ENCODE measurements at places on chromosomes 3 and 15.

GRCh38 chr3:160577556-160578195, 12.3 kb upstream of the KPNA4 start:
- no peak for DNase-seq

DNA sequence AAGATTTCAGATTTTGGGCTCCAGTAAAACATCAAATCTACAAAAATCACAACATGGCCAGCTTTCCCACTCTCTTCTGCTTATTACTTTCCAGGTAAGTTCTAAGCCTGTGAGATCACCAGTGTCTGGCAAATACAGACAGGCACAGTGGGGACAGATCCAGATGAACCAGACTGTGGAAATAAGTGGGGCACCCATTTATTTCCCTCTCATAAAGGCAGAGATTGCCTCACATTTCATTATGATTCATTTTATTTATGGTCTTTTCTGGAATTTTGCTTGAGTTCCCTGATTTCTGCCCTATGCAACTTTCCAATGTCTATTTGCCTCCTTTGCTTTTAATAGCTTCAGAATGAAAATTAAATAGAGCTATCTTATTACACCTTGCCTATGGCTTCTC, 66.8 kb downstream of the GREM1 start:
- DNase-seq: no peak

DNA sequence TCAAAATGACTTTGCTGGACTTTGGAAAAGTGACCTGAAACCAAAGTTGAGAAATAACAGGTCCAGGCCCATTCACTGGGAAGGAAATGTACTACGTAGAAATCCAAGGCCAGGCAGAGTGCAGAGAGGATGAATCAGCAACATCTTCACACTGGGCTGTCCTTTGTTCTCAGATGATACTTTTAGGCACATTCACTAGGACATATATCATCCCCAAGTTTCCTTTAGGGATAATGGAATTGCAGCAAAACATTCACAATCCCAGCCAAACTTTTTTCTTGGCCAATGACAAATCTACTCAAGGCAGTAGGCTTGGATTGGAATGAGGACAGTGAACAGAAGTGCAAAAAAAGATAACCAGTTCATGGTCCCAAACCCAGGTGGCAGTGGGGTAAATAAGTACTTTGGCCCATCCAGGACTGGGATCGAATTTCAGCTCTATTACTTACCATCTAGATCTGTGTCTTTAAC, 75.1 kb downstream of the CLDN11 start:
- DNase-seq: no peak

GRCh38 chr15:64586984-64587383, 126.6 kb downstream of the ZNF609 start:
- no peak for DNase-seq

GRCh38 chr15:81323944-81324881, at the start of gene STARD5:
Gene STARD5 (minus strand): TSS chr15:81324141. CDS start chr15:81324099, 42 bp downstream.
- peak; percentile 79 for DNase-seq

GRCh38 chr15:91135201-91136130, 35.4 kb downstream of the SV2B start:
- DNase-seq: no peak

DNA sequence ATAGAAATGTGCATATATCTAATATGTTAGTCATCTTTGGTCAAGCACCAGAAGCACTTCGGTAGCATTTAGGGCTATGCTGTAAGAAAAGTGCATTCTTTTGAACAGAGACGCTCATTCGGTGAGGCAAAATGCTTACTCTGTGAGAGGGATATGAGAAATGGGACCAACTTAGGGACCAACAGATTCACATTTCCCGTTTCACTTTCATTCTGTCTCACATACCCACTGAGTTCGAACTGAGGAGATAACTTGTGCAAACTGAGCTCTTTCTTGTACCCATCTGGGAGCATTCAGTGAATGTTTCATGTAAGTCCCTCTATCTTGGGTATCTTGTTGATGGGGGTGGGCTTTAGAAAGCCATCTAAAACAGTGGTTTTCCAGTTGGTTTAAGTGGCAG, 135.3 kb downstream of the FEZF2 start:
- DNase-seq: no peak

- no peak for DNase-seq
Measured at GRCh38 chr3:63576846-63577245, 75.6 kb upstream of the SNTN start.

GRCh38 chr15:63166219-63166618, 8.9 kb upstream of the RPS27L start:
- DNase-seq: no peak

DNA sequence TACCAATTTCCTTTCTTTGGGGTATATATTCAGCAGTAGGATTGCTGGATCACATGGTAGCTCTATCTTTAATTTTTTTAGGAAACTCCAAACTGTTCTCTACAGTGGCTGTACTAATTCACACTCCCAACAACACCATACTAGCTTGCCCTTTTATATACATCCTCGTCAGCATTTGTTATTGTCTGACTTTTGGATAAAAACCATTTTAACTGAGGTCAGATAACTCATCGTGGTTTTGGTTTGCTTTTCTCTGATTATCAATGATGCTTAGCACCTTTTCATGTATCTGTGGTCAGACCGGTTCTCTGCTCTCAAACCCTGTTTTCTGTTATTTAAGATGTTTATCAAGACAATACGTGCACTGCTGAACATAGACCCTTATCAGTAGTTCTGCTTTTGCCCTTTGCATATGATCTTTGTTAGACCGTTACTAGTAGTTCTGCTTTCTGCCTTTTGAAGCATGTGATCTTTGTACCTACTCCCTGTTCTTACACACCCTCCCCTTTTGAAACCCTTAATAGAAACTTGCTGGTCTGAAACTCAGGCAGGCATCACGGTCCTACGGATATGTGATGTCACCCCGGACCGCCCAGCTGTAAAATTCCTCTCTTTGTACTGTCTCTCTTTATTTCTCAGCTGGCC, 474.3 kb downstream of the RSL24D1 start:
- DNase-seq: no peak

DNA sequence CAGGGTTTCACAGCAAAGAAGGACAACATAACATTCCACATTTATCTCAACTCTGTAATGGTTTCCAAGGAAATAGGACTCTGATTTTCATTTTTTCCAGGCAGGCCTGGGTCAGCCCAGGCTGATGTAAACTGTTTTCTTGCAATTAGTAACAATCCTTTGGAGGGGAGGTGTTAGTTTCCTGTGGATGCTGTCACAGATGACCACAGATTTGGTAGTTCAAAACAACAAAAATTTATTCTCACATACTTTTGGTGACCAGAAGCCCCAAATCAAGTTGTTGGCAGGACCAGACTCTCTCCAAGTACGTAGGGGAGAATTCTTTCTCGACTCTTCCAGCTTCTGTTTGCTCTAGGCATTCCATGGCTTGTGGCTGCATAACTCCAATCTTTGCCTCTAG, 88.0 kb downstream of the EDEM1 start:
- no peak for DNase-seq

GRCh38 chr3:124797426-124797945, 67.2 kb downstream of the UMPS start:
- DNase-seq: no peak

DNA sequence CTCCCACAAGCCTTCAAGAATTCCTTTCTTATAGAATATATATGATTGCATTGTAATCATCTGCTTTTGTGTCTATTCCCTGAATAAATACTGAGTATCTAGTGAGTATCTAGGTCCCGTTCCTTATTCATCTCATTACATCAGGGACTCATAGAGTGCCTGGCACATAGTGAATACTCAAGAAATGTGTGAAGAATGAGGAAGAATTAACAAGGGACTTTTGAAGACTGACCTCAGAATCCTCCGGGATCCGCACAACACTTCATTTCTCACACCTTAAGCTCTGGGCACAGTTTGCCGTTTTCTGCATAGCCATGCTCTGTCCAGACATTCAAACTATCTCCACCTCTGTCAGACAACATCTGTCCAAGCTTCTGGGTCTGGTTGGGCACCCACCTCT, 108.8 kb downstream of the STAC start:
- DNase-seq: no peak

DNA sequence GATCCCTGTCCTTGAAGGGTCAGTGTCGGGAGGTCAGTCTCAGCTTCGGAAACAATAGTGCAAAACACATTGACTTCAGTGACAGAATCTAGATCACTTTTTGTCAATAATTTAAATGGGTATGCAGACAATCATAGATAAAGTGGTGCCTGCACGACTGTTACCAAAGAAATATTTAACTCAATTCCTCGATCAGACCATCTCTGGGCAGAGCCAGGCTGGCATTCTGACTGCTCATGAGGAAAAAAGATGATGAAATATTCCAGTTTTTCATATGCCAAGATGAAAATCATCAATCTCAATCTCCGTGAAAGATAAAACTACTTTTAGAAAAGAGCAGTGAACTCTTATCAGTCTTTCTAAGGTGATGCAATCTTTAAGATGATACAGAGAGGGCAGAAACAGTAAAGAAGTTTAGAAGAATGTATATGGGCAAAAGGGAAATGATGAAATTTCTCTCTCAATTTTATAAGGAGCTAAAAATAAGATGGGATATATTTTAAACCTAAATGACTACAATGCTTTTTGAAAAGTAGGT, 169.9 kb downstream of the WDR72 start:
- no peak for DNase-seq

- no peak for DNase-seq
Measured at GRCh38 chr3:54889731-54890130, 38.1 kb downstream of the LRTM1 start.

DNA sequence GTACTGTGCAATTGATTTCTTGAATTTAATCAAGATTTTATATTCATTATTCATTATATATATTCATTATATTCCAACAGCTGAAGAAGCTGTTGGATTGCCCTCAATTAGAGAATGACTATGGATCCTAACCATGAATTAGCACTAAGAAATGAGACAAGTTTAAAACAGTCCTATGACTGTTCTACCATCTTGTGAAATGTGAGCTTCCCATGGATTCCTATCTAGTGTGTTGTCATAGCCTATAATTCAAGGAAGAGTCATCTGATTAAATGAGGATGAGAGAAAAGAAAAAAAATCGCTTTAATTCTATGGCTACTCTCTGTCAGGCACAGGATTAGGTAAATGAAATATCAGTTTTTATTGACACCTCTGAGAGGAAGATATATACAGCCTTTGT, 696.6 kb upstream of the NAALADL2 start:
- DNase-seq: no peak

- DNase-seq: no peak
Measured at GRCh38 chr3:155302481-155302880, 9.0 kb upstream of the STRIT1 start.

DNA sequence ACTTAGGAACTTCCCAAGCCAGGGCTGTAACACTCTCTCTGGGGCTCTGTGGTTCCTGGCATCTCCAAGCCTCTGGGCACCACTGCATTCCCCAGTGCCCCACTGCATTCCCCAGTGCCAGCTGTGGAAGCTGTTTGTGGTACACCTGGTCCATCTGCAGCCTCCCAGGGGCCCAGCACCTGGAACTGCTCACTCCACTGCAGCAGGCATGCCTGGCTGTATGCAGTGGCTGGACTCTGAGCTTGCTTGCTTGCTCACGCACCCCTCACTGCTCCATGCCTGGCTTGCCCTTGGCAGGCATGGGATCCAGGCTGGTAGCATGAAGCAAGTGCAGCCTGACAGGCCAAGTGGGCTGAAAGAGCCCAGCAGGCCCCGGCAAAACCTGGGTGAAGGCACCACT, 512.1 kb downstream of the SQOR start:
- no peak for DNase-seq

DNA sequence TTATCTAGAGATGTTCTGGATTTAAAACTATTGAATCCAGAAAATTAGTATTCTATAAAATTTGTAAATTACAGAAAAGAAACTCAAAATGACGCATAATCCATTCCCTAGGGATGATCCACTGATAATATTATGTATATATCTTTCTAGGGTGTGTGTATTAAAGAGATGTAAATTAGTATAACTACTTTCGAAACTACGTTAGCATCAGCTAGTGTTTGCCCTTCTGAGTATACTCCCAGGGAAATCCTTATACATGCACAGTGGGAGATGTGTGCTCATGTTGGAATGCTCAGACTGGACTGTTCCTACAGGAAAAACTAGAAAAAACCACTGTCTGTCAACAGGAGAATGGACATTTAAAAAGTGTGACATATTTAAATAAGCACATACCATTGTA, 36.4 kb downstream of the ACAA1 start:
- no peak for DNase-seq

DNA sequence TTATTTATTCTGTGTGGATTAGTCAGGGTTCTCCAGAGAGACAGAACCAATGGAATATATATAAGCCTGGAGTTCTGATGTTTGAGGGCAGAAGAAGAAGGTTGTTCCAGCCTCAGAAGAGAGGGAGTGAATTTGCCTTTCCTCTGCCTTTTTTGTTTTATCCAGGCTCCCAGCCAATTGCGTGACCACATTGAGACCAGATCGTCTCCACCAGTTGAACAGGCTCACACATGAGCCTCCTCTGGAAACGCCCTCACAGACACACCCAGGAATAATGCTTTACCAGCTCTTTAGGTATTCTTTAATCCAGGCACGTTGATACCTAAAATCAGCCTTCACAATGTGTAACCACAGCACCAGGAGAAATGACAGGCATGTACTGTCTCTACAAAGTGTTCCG, 923.1 kb downstream of the TBL1XR1 start:
- DNase-seq: no peak

- DNase-seq: peak; percentile 13
Measured at GRCh38 chr15:91407269-91407889, 307.3 kb downstream of the SV2B start.

DNA sequence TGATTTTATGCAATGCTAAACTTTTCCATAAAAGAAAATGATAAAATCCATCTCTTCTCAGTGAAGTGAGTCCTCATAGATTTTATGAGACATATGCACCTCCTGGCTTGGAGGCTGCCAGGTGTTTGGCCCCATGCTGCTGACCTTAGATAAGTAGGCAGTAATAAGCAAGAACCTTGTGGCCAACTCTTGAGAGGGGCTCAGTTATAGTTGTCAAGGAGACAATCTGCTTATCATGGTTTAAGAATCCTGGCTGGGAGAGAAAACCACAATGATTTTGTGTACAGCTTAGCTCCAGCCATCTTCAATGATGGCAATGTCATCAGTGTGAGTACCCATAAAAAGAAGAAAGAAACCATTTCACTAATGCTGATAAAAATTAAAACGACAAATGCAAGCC, 252.1 kb downstream of the CPNE4 start:
- DNase-seq: no peak

- DNase-seq: no peak
Measured at GRCh38 chr15:81284256-81285031, 39.5 kb downstream of the STARD5 start.

- DNase-seq: no peak
Measured at GRCh38 chr3:9180764-9181117, 68.7 kb downstream of the SRGAP3 start.

DNA sequence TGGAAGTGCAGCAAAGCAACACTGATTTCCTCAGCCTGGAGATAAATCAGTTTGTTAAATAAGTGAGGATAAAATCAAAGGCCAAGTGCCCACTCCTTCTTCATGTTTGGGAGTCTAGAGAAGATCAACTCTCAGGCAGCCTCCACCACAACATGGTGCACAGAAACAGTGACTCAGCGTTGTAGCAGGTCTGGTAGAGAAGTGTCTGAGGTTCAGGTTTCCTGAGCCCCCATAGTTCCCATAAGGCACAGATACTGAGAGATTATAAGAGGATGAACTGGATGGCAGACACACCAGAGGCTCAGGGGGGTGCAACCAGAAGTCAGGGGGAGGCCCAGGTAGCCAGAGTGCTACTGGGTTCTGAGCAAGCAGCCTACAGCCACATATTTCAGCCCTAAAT, 166.7 kb downstream of the FRMD5 start:
- no peak for DNase-seq

All from 8988T (cell line).